ENCODE measurements at places on chromosomes 6 and 20. TPM values are rescaled to one million over a fixed set of nuclear protein-coding genes. Genes with fewer than 3 reads are reported as not detected.

GRCh38 chr20:60559462-60559861, 601.2 kb downstream of the CDH26 start:
- DNase-seq: no peak

- no peak for DNase-seq
These were observed 46.5 kb downstream of the SOBP start for GRCh38 chr6:107536180-107536961.

DNA sequence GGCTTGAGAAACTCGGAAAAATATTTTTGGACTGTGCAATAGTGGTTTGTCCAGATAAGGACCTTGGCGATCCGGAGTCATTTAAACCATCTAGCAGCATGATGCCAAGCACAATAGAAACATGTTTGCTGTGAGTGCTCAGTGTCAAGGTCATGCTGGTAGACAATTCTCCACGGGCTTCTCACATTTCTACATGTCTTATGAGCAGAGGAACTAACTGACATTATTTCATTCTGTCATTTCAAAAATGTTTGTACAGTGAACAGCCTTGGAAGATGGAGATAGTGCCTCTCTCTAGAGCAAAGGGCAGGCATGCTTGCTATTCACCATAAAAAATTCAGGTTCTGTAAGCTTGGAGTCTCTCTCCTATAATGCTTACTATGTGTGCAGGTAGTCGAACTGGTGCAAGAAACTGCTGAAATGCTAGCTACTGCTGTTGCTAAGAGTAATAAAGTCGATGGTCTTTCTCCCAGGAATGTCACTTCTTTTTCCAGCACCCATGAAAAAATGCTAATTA, 25.4 kb upstream of the CCN2 start:
- no peak for DNase-seq

DNA sequence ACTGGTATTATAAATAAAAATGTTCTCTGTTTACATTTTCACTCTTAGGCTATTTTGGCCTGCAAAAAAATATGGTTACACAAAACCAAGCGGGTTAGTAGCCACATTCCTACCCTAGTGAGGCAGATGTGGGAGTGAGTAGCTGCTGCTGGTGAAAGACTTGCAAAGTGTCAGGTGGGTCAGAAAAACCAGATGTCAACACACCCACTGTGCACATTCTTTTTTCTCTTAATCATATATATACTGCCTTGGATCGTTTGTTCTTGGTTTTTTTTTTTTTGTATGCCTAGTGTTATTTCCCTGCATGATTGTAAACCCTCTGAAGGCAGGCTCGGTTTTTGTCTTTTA, 68.0 kb upstream of the TFB1M start:
- DNase-seq: no peak

GRCh38 chr20:49477200-49477599, 5.3 kb downstream of the KCNB1 start:
- no peak for DNase-seq

GRCh38 chr20:3162080-3162611, 2.5 kb upstream of the FASTKD5 start:
- no peak for DNase-seq

DNA sequence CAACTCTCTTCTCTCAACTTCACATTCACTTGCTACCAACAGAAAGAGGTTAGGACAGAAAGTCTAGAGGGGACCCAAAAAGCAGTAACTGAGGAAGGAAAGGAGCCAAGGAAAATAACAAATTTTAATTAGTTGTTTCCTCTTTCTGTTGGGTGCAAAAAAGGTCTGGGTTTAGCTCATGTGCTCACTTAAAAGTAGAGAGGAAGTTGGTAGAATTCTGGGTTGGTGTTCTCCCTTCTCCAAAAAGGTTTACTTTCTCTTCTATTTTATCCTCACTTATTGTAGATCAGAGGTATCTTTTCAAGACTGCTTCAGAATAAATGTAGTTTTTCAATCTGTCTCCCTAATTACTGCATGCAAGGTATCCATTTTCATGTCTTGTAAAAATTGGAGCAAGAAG, 42.8 kb downstream of the MAP3K7 start:
- DNase-seq: no peak

GRCh38 chr6:156395276-156395675, 381.9 kb upstream of the ARID1B start:
- no peak for DNase-seq

RAB23 gene
- 46.6 TPM for total RNA-seq

GCM1 gene
- total RNA-seq: 0.10 TPM

SLC24A3 gene
- 25.3 TPM for total RNA-seq

BEND6 gene
- 9.8 TPM for total RNA-seq

GRCh38 chr20:2930538-2930937, 57.3 kb downstream of the PTPRA start:
- no peak for DNase-seq

GRCh38 chr6:73152966-73153757, 72.1 kb downstream of the KHDC1L start:
- DNase-seq: no peak
